NCI-H1436 treated with DMSO at 0.1 percent for 48 hours (cell line): ENCODE measurements at places on chromosomes 6 and 20.

GRCh38 chr20:57586370-57586793 is 25.5 kb downstream of the PCK1 start:
- no peak for DNase-seq

GRCh38 chr6:121142093-121142492 is 192.2 kb downstream of the TBC1D32 start:
- DNase-seq = no peak

DNA sequence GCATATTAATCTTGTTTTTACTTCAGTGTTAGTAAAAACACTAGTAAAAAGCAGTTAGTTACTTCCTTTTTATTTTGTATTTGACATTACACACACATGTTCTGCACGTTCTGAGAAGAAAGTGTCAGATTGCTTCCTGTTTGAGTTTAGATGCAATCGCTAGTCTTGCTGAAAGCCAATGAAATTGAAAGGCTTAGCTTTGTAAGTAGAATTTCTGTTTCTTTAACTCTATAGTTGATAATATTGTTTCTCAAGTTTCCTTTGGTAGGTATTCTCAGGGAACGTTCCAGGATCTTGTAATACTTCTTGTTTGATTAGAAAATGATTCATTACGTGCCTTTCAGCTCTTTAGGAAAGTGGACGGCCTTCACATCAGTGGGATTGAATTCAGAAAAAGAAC is 55.0 kb downstream of the CDKAL1 start:
- no peak for DNase-seq

- DNase-seq = no peak
Observed at GRCh38 chr6:6655805-6656251, 67.3 kb downstream of the LY86 start.

DNA sequence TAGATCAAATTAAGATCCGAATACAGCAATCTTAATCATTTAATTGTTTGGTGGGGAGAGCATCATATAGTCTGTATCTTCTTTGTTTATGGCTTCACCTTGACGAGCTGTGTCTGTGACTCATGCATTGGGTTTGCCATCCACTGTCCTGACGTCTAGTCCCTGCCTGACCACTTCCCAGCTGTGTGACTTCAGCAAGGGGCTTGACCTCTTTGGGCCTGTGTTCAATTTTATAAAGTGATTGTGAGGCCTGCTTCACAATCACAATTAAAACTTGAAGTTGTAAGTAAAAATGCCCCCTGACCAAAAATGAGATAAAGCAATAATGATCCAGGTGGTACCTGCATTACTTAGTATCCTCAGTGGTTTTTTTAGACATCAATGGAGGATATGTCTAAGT is 209.2 kb downstream of the ZNF217 start:
- DNase-seq = no peak

DNA sequence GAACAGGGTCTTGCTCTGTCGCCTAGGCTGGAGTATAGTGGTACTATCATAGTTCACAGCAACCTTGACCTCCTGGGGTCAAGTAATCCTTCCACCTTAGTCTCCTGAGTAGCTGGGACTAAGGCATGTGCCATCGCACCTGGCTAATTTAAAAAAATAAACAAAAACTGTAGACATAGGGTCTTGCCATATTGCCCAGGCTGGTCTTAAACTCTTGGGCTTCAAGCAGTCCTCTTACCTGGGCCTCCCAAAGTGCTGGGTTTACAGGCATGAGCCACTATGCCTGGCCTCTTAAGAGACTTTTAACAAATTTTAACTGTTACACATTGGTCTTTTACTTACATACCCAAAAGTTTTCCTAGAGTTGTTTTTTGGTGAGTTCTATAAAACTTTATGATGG is 12.4 kb downstream of the CD2AP start:
- no peak for DNase-seq

DNA sequence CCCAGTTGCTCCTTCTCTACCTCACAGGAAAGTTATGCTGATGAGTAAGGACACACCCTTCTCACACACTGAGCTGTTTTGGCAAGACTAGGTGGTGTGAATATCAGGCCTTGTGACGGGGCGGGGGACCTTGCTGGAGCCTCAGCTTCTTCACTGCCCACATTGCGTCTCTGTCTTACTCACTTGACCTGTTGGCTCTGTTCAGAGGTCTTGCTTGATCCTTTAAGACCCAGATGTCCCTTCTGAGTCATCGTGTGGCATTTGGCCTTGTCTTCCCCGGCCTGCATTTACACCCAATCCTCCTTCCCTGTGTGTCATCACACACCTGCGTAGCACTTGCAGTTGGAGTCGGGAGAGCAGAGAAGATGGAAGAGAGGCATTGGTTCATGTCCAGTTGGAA is 8.3 kb upstream of the PRND start:
- DNase-seq = no peak

GRCh38 chr6:56403745-56404144 is 156.4 kb upstream of the COL21A1 start:
- DNase-seq = no peak

- DNase-seq = no peak
Observed at GRCh38 chr20:64155258-64156135, 8.8 kb upstream of the MYT1 start.

DNA sequence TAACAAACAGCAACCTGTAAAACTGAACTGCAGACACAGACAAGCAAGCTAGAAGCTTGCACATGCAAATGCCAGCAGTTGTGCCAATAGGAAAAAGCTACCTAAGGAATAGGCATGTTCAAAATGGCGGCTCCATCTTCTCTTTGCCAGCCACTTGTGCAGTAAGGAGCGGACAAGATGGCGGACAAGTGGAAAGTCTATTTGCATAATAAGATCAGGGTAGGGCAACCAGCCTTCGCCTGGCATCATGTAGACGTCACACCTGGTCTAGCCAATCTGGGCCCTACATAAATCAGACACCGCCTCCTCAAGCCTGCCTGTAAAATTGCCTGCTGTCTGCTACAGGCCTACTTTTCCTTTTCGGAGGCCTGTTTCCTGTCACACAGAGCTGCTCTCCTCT is 18.0 kb downstream of the C6orf52 start:
- DNase-seq = no peak

DNA sequence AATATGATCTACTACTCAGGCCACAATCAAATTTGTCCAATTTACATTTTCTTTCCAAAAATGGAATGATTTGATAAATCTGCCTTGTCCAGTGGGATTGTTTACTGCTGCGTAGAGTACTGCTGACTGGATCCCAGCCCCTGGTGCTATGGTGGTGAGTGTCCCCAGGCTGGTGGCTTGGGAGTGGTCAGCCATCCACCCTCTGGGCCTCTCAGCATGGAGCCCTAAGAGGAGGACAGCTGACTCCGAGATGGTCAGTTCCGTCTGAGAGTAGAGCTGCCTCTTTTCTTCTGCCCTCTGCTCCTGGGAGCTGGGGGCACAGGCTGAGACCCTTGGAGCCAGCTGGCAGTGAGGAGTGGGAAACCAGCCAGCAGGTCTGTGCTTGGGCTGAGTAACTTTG is 22.7 kb downstream of the PRDM13 start:
- DNase-seq = no peak

- no peak for DNase-seq
Observed at GRCh38 chr20:51159303-51159702, 136.4 kb upstream of the KCNG1 start.

- no peak for DNase-seq
Observed at GRCh38 chr6:41519305-41519744, 26.9 kb upstream of the FOXP4 start.

- no peak for DNase-seq
Observed at GRCh38 chr20:35355372-35355771, 56.4 kb downstream of the UQCC1 start.

- DNase-seq = no peak
Observed at GRCh38 chr6:36546308-36546919, 865 bp downstream of the STK38 start.

DNA sequence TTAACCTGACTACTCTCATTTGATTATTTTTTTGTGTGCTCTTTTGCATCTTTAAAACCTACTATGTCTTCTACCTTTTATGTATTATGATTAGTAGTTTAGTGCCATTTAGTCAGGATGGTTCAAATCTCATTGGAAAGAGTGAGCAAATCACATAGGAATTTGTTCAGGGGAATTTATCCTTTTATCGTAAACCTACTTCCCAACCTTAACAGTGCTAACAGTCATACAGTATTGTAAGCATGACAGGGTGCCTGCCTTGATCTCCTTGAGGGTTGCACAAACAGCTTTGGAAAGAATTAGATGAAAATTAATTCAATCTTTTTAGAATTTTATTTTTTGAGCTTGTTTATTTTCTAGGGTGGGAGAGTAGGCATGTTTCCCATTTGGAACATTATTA is 18.3 kb downstream of the RNF8 start:
- no peak for DNase-seq

DNA sequence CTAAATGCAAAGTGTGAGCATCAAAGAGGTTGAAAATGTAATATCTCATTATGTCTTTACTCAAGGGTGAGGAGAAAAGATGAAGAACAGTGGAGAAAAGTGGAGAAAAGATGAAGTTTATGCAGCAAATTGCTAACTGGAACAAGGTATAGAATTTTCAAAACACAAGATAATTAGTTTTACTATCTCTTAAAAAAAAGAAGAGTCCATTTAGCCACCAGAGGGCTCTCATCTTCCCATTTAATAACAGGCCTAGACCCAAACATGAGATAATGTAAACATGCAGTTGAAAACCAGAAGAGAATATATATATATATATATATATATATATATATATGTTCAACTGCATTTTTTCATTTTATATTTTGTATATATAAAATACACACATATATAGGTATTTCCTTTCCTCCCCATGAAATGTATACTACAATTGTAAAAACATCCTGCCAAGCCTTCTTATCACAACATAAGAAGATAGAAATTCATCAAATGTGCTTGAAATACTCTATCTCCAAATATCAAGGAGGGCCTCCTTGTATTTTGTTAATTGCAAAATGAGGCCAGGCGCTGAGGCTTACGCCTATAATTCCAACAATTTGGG is 78.4 kb downstream of the ADTRP start:
- peak; percentile 13 for DNase-seq

DNA sequence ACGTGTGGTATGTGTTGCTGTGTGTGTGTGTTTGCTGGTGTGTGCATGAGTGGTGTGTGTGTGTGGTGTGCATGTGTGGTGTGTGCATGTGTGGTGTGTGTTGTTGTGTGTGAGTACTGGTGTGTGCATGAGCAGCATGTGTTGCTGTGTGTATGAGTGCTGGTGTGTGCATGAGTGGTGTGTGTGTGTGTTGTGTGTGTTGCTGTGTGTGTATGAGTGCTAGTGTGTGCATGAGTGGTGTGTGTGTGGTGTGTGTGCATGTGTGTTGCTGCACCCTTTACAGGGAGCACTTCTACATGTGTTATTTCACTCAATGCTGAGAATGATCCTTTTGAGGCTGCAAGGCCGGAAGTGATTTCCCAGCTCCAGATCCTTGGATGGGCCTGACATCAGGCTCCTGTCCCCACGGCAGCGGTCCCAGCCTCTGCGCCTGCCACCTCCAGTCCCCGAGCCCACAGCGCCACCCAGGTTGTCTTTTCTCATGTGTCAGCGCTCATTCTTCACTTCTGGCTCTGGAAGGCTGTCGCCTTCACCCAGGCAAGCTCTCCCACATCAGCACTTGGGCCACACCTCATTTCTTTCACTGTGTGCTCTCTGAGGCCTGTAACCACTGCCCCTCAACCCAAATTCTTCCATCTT is 2.6 kb downstream of the NPEPL1 start:
- DNase-seq = no peak

- no peak for DNase-seq
Observed at GRCh38 chr6:155580904-155581303, 125.3 kb upstream of the NOX3 start.

- no peak for DNase-seq
Observed at GRCh38 chr6:117711369-117711768, 36.1 kb downstream of the NUS1 start.

DNA sequence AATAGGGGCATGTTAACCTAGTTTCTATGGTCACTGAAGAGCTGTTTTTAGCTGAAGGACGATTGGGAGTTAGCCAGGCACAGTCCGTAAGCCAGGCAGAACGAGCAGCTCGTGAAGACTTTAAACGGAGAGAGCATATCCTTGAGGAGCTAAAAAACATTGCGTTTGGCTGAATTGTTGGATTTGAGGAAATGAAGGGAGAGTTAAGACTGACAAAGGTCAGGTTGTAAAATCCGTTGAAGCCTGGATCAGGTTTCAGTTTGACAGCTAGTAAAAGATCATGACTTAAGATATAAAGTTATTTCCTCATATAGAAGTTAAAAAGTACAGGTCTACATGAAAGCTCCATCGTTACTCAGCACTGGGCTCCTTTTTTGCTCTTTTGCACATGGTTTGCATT is 2.8 kb downstream of the DBNDD2 start:
- DNase-seq = no peak

DNA sequence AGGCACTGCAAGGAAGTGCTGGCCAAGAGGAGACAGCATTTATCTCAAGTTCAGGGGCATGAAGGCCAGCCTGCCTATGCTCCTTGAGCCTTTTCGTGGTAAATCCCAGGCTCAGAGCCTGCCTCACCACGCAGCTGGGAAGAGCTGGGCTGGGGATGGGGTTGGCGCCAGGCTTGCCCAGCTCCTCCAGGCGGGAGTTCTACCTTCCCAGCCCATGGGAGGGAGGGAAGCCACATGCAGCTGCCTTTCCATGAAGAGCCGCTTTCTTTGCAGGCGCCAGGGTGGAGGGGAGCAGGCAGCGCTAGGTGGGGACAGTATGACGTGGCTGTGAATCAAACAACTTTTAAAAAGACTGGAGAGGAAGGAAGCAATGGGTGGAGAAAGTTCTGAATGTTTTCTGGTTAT is 19.5 kb upstream of the SIRT5 start:
- DNase-seq = no peak

DNA sequence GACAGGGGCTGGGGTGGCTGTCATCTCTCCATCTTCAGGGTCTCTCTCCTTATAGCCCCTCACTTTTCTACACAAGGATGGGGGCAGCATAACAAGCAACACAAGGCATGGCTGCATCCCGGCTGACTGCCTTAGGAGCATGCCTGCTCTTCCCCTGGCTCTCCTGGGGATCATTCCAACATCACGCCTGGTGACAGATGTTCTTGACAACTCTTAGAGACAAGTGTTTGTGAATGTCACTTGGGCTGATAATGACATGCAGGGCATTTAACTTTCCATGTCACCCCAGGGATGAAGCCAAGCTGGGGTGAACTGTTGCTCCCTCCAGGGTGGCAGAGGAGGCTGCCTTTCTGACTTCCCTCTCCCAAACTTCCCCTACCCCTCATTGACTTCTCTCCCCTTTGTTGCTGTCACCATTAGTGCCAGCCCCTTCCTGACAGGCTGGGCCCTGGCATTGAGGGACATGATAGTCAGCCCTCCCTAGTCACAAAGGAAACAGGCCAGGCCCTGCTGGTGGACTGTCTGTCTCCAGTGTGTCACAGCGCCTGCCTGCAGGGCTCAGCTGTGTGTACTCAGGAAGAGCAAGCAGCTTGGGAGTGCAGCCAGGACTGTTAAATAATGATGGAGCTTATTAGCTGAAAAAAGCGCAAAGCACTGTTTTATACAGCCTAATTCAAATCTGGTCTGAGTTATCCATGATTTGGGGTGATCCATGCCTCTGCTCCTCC is 161.8 kb downstream of the LRFN2 start:
- DNase-seq = no peak

- no peak for DNase-seq
Observed at GRCh38 chr6:151140767-151141166, 99.0 kb upstream of the AKAP12 start.

GRCh38 chr6:37141281-37142049 is 28.5 kb upstream of the PIM1 start:
- DNase-seq = no peak
